CD4-positive, alpha-beta T cell (primary cell): ENCODE measurements at places on chromosomes 1 and 21. TPM values are rescaled to one million over a fixed set of nuclear protein-coding genes. Genes with fewer than 3 reads are reported as not detected.

- no peak for DNase-seq
- no peak overlapping the region for H3K4me3 ChIP-seq
- no peak overlapping the region for H3K27ac ChIP-seq
- peaks cover 2% of the 10 kb centered on the region for H3K27me3 ChIP-seq
- no peaks in the 10 kb centered on the region for H3K4me1 ChIP-seq
Observed at GRCh38 chr1:170388489-170388888, 143.5 kb upstream of the GORAB start.

GRCh38 chr1:26344147-26344920 lies 9.6 kb downstream of the CRYBG2 start:
- DNase-seq = no peak
- H3K4me1 ChIP-seq = peaks cover 3% of the 10 kb centered on the region
- no peak overlapping the region for H3K27ac ChIP-seq
- no peak overlapping the region for H3K4me3 ChIP-seq

DNA sequence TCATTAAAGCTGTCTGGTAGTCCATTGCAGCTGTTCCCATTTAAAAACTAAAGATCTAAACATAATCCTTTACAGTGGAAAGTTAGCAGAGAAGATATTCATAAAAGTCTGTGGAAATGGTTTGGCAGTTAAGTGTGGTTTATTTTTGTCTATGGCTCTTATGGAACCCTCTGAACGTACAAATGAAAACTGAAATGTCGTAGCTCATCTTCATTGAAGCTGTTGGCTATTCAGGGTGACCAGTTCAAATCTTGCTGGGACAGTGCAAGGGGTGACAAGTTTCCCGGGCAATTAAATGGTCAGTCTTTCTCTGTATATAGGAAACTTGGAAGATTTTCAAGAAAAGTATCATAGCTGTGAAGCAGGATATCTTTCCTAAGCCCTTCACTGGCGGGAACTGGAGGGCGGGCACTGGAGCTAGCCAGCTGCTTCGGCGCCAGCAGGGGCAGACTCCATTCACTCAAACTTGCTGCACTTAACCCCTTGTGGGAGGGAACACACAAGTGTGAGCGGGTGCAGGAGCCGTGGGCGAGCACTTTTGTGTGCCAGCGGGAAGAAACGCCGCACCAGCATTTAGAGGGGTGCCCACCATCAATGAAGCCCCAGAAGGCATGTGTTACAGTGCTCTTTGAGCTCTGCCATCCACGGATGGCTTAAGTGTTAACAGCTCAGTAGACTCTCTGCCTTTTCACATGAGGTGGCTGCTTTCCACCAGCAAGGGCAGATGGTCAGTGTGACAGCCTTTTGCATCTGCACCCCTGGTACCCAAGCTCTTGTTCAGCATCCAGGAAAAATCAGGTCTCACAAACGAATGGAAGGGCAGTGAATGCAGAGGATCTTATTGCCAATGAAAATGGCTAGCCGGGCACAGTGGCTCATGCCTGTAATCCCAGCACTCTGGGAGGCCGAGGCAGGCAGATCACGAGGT lies 232.1 kb upstream of the KAZN start:
- DNase-seq = no peak
- no peak overlapping the region for H3K27ac ChIP-seq
- H3K4me1 ChIP-seq = no peaks in the 10 kb centered on the region

MNDA gene
- 0.88 TPM for total RNA-seq

DNA sequence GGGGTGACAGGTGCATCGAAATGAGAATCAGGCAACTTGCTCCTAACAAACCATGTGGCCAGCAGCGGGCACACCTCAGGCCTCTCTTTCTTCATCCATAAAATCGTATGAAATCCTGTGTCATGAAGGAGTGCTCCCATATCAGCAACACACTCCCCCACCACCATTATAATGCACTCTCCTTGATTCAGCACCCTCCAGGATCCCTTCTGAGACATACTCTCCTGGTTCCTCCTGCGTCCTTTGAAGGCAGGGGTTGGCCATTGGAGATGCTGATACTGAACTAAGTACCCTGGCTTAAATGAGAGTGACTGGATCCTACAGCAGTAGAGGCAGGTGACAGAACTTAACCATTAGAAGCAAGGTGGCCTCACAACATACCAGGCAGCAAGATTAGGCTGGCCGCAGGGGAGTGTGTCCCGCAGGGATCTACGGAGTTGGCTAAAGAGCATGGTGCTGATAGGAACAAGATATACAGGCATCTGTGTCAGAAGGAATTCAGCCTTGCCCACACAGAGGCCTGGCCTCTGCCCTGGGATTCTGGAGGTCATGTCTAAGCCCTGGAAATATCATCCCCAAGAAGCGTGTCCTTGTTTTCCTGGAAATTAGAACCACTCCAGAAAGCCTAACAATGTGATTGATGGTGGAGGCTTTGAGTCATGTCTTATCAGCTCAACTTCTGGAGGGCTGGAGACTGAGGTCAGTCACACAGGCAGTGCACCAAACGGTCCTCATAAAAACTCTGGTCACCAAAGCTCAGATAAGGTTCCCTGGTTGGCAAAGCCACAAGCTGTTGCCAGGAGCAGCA lies 16.8 kb downstream of the S100A7A start:
- H3K36me3 ChIP-seq = no peaks in the 10 kb centered on the region
- H3K27me3 ChIP-seq = peaks cover 14% of the 10 kb centered on the region
- DNase-seq = no peak
- no peak overlapping the region for H3K27ac ChIP-seq

DNA sequence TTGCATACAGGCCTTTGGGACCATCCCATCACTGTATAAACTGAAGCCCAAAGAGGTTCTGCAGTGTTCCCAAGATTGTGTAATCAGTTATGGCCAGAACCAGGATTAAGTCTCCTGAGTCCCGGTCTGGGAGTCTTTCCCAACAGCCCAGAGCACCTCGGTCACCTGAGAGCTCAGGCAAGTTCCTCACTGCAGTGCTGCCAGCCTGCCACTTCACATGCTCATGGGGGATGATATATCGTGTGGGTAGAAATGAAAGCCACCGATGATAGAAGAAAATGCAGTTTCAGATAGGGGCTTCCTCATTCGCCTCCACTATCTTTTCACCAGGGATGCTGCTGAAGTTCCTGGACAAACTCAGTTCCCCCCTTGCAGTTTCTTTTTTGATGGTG lies 30.4 kb downstream of the FHAD1 start:
- no peaks in the 10 kb centered on the region for H3K36me3 ChIP-seq
- DNase-seq = no peak
- no peak overlapping the region for H3K27ac ChIP-seq
- H3K4me3 ChIP-seq = no peak overlapping the region
- H3K4me1 ChIP-seq = no peaks in the 10 kb centered on the region

MTHFR gene
- 31.3 TPM for total RNA-seq

DNA sequence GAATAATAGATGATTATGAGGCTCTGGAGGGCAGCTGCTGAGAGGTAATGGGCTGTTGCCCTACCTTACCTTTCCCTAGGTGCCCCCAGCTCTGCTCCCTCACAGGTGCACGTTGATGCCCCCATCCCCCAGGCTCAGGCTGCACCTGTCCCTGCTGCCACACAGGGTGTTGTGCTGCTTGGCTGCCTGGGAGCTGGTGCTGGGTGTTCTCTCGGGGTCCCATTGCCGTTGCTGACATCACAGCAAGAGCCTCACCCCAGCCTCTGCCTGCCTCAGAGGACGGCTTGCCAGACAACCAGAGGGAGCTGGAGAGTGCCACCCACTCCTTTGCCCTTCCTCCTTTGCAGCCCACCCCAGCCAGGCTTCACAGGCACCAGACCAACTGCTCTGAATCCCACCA lies 31.4 kb upstream of the DMBX1 start:
- DNase-seq = no peak
- H3K4me1 ChIP-seq = no peaks in the 10 kb centered on the region
- H3K4me3 ChIP-seq = no peak overlapping the region
- H3K27ac ChIP-seq = no peak overlapping the region

OR10K2 gene
- not detected for total RNA-seq

RPE65 gene
- total RNA-seq = not detected
